ENCODE measurements at places on chromosomes 12 and 14.

DNA sequence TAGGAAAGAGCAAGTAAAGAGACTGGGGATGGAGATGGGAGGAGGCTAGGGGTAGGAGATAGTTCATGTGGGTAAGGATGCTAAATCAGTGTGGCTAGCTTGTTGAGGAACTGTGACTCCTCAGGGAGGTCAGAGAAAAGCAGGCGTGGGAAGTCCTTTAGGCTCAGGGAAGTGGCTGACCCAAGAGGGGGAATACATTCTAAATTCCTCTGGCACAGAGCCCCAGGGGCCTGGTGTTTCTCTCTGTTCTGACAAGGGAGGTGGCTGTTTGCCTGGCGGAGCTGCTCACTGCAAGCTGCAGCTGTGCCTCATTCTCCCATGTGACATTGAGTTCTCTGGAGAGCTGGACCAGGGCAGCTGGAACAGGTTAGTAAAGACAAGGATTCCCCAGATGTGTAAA lies 152.2 kb upstream of the SLC38A2 start:
- no peak overlapping the region for H3K4me3 ChIP-seq
- peak overlapping the region; percentile 90 for H3K27ac ChIP-seq
- H3K36me3 ChIP-seq = no peaks in the 10 kb centered on the region

- H3K27me3 ChIP-seq = peaks cover 52% of the 10 kb centered on the region
- no peaks in the 10 kb centered on the region for H3K36me3 ChIP-seq
- peaks cover 9% of the 10 kb centered on the region for H3K4me1 ChIP-seq
Measured at GRCh38 chr12:79690142-79690637, 574 bp downstream of the PAWR start.

DNA sequence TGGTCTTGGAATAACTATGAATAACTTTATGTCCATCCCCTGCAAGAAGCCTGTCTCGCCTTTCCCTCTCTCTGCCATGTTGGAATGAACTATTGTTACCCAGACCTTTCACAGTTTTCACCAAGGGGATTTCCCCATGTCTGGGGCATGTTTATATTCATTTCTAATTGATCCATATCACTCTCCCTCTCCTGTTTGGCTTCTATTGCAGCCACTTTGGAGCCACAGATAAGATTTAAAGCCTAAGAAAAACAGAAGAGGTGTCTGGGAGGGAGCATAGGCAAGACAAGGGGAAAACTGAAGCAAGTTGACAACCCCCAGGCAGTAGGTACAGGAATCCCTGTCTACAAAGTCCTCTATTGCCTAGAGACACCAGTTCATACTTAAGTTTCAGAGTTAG lies 41.0 kb upstream of the FOXJ2 start:
- DNase-seq = no peak
- H3K4me3 ChIP-seq = peak overlapping the region; percentile 44
- H3K36me3 ChIP-seq = no peaks in the 10 kb centered on the region
- H3K27ac ChIP-seq = peak overlapping the region; percentile 87
- no peaks in the 10 kb centered on the region for H3K27me3 ChIP-seq

- no peak overlapping the region for H3K27ac ChIP-seq
- H3K4me1 ChIP-seq = no peaks in the 10 kb centered on the region
- no peak for DNase-seq
- H3K27me3 ChIP-seq = no peaks in the 10 kb centered on the region
Measured at GRCh38 chr14:63671987-63672386, 30.3 kb upstream of the WDR89 start.

- peaks cover 11% of the 10 kb centered on the region for H3K27me3 ChIP-seq
- peak; percentile 80 for DNase-seq
- no peaks in the 10 kb centered on the region for H3K4me1 ChIP-seq
- H3K4me3 ChIP-seq = no peak overlapping the region
- no peak overlapping the region for H3K27ac ChIP-seq
Measured at GRCh38 chr14:106586098-106586704, 1059.8 kb downstream of the TMEM121 start.

GRCh38 chr14:74938531-74939495 lies 15.8 kb upstream of the RPS6KL1 start:
- H3K4me3 ChIP-seq = no peak overlapping the region
- H3K36me3 ChIP-seq = no peaks in the 10 kb centered on the region
- no peak overlapping the region for H3K27ac ChIP-seq
- H3K4me1 ChIP-seq = peaks cover 39% of the 10 kb centered on the region
- H3K27me3 ChIP-seq = no peaks in the 10 kb centered on the region
- DNase-seq = no peak

- H3K4me3 ChIP-seq = no peak overlapping the region
- H3K27ac ChIP-seq = no peak overlapping the region
- no peak for DNase-seq
- no peaks in the 10 kb centered on the region for H3K27me3 ChIP-seq
Measured at GRCh38 chr12:42372154-42372791, 46.3 kb downstream of the PPHLN1 start.

GRCh38 chr14:65301862-65302539 lies 110.5 kb upstream of the FUT8 start:
- no peaks in the 10 kb centered on the region for H3K36me3 ChIP-seq
- H3K4me3 ChIP-seq = peak overlapping the region; percentile 40
- DNase-seq = peak; percentile 37
- peaks cover 47% of the 10 kb centered on the region for H3K4me1 ChIP-seq
- H3K27ac ChIP-seq = peak overlapping the region; percentile 87

- peaks cover 14% of the 10 kb centered on the region for H3K27me3 ChIP-seq
- DNase-seq = peak; percentile 75
- H3K4me3 ChIP-seq = no peak overlapping the region
- H3K4me1 ChIP-seq = peaks cover 19% of the 10 kb centered on the region
- H3K27ac ChIP-seq = no peak overlapping the region
Measured at GRCh38 chr12:1619587-1619986, 9.4 kb upstream of the WNT5B start.

- DNase-seq = no peak
- H3K4me3 ChIP-seq = no peak overlapping the region
- H3K27me3 ChIP-seq = no peaks in the 10 kb centered on the region
- peaks cover 25% of the 10 kb centered on the region for H3K36me3 ChIP-seq
- H3K27ac ChIP-seq = no peak overlapping the region
Measured at GRCh38 chr12:14505626-14506596, 61.8 kb downstream of the PLBD1 start.

DNA sequence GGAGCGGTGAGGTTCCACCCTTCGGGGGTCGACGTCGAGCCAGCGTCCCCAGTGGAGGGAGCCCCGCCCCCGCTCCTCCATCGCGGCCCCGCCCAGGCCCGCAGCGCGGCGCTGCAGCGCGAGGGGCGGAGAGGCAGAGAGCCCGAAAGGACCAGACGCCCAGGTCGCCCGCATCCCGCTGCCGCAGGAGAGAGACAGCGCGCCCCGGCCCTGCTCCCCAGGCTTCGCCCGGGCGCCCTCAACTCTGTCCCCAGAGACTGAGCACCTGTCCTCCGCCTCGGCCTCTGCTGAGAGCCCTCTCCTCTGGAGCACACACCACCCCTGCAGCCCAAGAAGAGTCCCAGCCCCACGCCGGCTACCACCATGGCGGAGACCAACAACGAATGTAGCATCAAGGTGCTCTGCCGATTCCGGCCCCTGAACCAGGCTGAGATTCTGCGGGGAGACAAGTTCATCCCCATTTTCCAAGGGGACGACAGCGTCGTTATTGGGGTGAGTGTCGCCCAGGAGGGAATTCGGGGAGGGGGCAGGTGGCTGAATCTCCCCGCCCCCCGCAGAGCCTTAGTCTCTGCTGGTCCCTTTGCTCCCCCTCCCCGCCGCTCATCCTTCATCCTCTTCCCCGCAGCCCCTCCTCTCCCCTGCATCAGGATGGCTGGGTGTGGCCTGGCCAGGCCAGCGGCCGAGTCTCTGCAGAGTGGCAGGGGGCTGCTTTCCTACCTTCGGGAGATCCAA lies at the start of gene KIF5A:
Gene KIF5A (plus strand): TSS at position 136 of the 732 bp plus-strand sequence. CDS start 228 bp downstream, at position 364.
- peak within 1 kb of the TSS; percentile 74 for H3K4me3 ChIP-seq
- H3K36me3 ChIP-seq = peaks cover 13% of the 10 kb centered on the region
- H3K27me3 ChIP-seq = peaks cover 9% of the 10 kb centered on the region
- no peak within 1 kb of the TSS for H3K27ac ChIP-seq

- H3K27me3 ChIP-seq = no peaks in the 10 kb centered on the region
- H3K4me1 ChIP-seq = no peaks in the 10 kb centered on the region
- DNase-seq = no peak
- H3K27ac ChIP-seq = no peak overlapping the region
- no peaks in the 10 kb centered on the region for H3K36me3 ChIP-seq
Measured at GRCh38 chr12:107602446-107602845, 83.2 kb upstream of the PWP1 start.

DNA sequence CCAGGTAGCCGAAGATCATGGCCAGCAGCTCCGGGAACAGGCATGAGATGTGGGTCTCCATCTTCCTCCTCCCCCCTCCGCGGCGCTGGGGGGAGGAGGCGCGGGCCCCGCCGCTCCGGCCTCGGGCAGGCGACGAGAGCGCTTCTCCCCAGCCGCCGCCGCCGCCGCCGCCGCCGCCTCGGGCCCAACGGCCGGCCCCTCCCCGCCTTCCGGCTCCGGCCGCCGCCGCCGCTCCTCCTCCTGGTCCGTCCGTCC lies 448 bp downstream of the FBXL14 start:
- peaks cover 33% of the 10 kb centered on the region for H3K4me1 ChIP-seq
- DNase-seq = no peak
- H3K27ac ChIP-seq = peak overlapping the region; percentile 91
- H3K4me3 ChIP-seq = peak overlapping the region; percentile 94

DNA sequence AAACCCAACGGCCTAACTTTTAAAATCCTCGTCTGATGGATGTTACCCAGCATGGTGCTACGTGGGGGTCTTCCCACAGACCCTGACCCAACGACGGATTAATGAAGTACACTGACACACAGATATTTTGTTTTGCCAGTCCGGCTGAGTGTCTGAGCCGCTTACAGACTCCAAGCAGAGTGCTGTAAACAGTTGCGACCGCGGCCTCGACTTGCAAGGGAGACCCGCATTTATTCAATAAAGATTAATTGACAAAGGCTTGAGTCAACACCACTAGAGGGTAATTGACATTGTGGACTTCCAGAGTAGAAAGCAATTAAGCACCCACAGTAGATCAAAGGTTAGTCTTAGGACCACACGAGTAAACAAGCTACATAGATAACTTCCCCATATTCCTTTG lies 1042.4 kb downstream of the AACS start:
- no peaks in the 10 kb centered on the region for H3K27me3 ChIP-seq
- H3K4me3 ChIP-seq = no peak overlapping the region
- no peak for DNase-seq
- H3K27ac ChIP-seq = no peak overlapping the region

DNA sequence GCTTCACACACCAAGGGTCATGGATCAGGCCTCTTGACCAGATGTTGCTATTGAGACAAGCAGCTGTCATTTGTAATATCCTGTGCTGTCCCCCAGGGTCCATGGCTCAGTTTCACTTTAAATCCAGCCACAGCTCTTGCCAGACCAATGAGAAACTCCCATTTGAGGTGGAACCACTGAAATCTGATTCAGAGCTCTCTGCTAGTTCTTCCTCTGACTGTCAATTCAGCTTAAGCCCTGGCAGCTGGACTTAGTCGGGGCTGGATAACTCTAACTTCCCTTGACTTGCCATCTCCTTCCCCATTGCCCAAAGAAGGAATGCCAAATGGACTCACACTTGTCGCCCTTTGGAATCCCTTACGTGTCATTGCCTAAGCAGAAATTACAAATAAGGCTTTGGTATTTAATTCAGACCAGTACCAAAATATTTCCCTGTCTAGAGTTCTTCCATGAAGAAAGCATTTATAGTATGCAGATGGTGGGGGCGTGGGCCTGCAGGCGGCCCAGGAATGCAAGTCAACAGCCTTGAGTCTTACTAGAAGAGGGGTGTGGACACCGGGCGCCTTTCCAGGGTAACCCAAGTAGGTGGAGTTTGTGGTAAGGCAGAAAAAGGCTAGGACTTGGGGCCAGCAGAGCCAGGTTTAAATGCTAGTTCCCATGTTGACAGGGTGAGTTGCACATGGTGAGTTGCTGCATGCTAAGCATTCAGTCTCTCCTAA lies 96.9 kb upstream of the TMPO start:
- no peak overlapping the region for H3K4me3 ChIP-seq
- H3K4me1 ChIP-seq = no peaks in the 10 kb centered on the region
- H3K27me3 ChIP-seq = peaks cover 2% of the 10 kb centered on the region
- DNase-seq = no peak

- H3K4me3 ChIP-seq = no peak overlapping the region
- H3K4me1 ChIP-seq = no peaks in the 10 kb centered on the region
- no peaks in the 10 kb centered on the region for H3K27me3 ChIP-seq
- no peaks in the 10 kb centered on the region for H3K36me3 ChIP-seq
Measured at GRCh38 chr12:76680940-76681339, 83.0 kb upstream of the ZDHHC17 start.

DNA sequence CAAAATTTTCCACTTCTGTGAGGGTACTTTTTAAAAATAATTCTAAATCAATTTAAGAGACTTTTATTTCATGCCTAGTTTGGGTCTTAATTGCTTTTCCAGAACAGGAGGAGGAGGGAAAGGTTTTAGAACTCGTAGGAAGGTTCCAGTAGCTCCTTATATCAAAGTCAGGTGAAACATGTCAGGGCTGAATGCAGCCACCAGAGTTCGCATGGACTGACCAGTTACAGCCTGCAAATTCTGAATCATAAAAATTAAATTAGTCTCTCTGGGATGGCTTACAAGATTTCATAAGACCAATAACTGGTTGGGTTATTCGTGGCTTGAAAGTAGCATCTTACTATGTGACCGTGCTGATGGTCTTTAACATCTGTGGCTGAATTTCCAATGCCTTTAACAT lies 397 bp downstream of the BDKRB1 start:
- H3K4me1 ChIP-seq = no peaks in the 10 kb centered on the region
- H3K27ac ChIP-seq = no peak overlapping the region
- H3K36me3 ChIP-seq = no peaks in the 10 kb centered on the region

DNA sequence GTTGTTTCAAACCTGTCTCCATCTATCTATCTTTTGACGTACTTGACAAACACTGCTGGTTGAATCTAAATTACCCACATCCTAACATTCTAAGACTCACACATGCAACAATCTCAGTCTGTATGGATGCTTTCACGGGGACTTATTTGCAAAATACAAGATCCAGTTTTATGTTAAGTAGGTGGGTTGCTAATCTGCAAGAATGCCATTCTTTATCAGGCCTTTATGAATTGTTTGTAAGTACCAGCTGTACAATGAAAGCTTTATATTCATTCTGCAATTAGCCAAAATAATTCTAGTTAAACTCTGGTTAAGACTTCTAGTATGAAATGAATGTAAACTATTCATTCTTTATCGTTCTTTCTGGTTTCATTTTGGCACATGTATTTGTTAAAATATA lies 135.1 kb downstream of the NAV3 start:
- H3K27ac ChIP-seq = no peak overlapping the region
- DNase-seq = no peak
- no peaks in the 10 kb centered on the region for H3K36me3 ChIP-seq
- H3K4me1 ChIP-seq = no peaks in the 10 kb centered on the region
- H3K27me3 ChIP-seq = no peaks in the 10 kb centered on the region

- DNase-seq = no peak
- H3K4me1 ChIP-seq = no peaks in the 10 kb centered on the region
- no peaks in the 10 kb centered on the region for H3K36me3 ChIP-seq
- no peaks in the 10 kb centered on the region for H3K27me3 ChIP-seq
Measured at GRCh38 chr12:29804019-29804418, 20.3 kb upstream of the TMTC1 start.

GRCh38 chr12:52915637-52916036 lies 10.8 kb upstream of the KRT8 start:
- H3K27ac ChIP-seq = no peak overlapping the region
- H3K27me3 ChIP-seq = no peaks in the 10 kb centered on the region
- H3K4me3 ChIP-seq = no peak overlapping the region
- H3K4me1 ChIP-seq = no peaks in the 10 kb centered on the region
- DNase-seq = no peak

Data from activated CD4-positive, alpha-beta memory T cell treated with anti-CD3 and anti-CD28 coated beads for 36 hours (primary cell).